Cardiac fibroblast (primary cell): ENCODE measurements at places on chromosomes 5 and 9.

- DNase-seq: peak; percentile 24
These were observed 51.8 kb upstream of the MPDZ start for GRCh38 chr9:13331320-13331719.

- peak; percentile 52 for DNase-seq
These were observed 29.4 kb upstream of the GDNF start for GRCh38 chr5:37869216-37869615.

DNA sequence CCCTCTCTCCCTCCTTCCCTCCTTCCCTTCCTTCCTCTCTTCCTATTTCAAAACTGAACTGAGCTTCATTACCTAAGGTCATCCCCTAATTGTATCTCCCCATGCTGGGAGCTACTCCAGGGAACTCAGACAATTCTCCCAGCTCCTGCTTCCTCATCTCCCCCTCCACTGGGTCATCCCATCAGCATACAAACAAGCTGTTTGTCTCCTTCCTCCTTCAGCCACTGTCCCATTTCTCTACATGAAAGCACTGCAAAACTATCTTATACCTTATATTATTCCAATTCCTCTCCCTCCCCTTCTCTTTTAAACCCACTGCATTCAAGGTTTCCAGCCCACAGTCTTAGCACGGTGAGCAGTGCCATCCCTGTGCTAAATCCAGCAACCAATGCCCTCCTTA, 262.4 kb downstream of the AGTPBP1 start:
- no peak for DNase-seq

DNA sequence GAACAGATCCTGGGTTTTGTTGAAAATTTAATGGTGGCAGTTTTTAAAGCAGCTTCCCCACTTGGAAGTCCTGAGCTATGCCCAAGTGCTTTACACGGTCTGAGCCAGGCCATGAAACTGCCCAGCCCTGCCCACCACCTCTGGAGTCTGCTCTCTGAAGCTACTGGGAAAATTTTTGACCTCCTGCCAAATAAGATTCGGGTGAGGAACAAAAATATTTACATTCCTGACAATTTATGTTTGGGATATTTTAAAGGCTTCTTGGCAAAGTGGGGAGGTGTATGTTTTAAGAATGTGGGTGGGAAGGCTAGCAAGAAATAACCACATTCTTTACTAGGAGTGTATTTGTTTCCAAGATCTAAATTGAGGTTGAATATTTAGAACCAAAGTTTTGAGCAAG, 50.0 kb downstream of the HACD4 start:
- peak; percentile 87 for DNase-seq

DNA sequence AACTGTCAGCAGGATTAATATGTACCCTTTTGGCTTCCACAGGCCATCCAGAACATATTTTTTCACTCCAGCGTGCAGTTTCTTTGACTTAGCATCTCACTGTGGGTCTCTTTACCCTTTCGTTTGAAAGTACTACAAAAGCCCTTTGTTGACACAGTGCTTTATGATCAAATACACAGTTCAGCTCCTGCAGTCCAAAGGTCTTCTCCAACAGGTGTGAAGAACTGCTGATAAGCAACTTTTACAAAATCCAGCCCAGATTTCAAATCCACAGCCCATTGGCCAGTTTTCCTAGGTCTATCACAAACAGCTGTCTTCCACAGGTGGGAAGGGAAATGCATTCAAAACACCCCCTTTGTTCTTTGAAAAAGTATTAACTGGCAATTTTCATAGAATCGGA, 54.8 kb downstream of the MYO10 start:
- DNase-seq: no peak

- DNase-seq: no peak
These were observed 276.3 kb downstream of the SAXO1 start for GRCh38 chr9:18756712-18757125.

DNA sequence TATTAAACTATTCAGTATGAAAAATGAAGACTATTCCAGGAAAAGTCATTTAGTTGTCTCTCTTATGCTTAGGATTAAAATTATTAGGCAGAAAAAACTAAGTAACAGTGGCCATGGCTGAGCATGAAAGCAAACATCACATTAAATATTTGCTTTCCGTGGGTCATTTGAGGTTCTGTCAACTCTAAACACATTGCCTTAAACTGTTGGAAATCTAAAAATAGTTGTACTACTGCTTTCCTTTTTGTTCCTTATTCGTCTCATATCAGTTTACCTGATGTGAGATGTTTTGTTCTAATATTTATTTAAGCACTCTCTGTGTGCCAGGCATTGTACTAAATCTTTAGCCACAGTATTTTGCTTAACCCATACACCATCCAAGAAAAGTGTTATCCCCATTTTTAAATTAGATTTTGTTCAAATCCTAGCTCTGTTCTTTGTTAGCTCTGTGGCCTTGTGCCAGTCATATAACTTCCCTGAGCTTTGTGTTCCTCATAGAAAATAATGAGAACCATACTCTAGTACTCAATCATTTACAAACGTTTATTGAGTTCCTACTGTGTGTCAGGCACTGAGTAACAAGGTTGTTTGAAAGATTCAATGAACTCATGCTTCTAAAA, 18.7 kb upstream of the ZNF608 start:
- no peak for DNase-seq

DNA sequence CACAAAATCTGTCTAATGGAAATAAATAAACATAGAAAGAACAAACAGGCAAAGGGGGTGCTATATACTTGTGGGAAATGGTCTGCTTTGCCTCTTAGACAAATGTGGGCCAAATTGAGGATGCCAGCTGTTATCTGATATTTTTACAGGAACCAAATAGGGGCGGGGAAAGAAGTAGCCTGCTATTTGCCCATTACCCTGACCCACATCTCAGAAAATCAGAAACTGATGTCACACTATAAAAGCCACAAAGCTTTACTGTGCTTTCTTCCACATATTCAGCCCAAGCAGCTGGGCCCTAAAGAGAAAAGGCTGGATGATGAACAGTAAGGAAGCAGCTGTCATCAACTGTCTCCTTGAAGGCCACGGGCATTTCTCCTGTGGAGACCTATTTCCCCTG, 97.3 kb downstream of the ELAVL2 start:
- no peak for DNase-seq

- no peak for DNase-seq
These were observed 142.1 kb upstream of the DAB2 start for GRCh38 chr5:39566891-39567290.

- DNase-seq: no peak
These were observed 319.3 kb upstream of the BRINP1 start for GRCh38 chr9:119688547-119688946.

DNA sequence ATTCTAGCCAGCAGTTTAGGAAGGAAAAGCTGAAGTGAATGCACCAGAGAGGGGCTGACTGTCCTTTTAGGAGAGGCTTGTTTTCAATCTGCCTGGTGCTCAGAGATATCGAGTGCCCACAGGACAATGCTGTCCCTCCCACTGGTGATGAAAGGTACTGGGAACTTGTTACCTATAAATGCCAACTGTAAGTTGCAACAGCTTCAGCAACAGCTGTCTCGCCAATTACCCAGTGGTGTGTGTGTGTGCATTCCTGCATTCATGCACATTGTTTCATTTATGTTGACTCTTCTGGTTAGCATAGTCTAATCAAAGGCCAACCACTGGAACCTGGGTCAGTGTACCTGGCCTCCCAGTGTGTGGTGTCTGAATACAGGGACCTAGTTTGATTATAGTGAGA, 161.1 kb downstream of the CSNK1G3 start:
- DNase-seq: peak; percentile 19

DNA sequence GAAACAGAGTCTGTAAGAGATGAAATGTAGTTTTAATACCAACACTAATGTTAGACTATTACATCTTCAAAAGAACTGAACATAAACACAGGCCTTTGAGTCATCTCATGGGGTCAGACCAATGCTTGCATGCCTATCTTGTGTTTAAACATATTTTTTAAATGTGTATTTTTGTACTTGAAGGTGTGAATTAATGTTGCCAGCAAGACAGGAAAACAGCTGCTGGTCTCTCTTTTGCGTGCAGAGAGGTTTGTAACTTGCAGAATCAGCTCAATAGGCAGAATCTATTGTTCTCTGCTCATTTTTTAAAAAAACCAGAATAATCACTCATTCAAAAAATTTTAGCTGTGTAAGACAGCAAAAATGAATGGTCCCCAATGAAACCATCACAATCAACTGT, 180.2 kb downstream of the ALDH1A1 start:
- DNase-seq: no peak

GRCh38 chr5:52830650-52831049, 42.9 kb downstream of the ITGA1 start:
- DNase-seq: no peak

GRCh38 chr9:14452539-14452938, 138.6 kb upstream of the NFIB start:
- no peak for DNase-seq

- no peak for DNase-seq
These were observed 30.3 kb downstream of the SLC25A48 start for GRCh38 chr5:135864503-135865435.

GRCh38 chr9:131275332-131276093, 797 bp downstream of the FAM78A start:
- DNase-seq: no peak

DNA sequence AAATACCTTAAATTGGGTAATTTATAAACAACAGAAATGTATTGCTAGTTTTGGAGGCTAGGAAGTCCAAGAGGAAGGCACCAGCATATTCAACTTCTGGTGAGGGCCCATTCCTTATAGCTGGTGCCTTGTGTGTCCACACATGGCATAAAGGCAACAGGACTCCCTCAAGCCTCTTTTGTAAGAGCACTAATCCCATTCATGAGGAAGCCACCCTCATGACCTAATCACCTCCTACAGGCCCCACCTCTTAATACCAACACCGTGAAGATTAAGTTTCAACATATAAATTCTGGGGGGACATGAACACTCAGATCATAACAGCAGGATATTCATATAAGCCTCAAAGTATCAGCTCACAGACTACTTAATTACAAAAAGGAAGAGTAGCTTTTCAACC, 4.0 kb upstream of the PLAC8L1 start:
- DNase-seq: no peak

GRCh38 chr9:13957089-13957488, 356.9 kb downstream of the NFIB start:
- no peak for DNase-seq

- no peak for DNase-seq
These were observed 812 bp downstream of the SREK1 start for GRCh38 chr5:66144834-66145390.

DNA sequence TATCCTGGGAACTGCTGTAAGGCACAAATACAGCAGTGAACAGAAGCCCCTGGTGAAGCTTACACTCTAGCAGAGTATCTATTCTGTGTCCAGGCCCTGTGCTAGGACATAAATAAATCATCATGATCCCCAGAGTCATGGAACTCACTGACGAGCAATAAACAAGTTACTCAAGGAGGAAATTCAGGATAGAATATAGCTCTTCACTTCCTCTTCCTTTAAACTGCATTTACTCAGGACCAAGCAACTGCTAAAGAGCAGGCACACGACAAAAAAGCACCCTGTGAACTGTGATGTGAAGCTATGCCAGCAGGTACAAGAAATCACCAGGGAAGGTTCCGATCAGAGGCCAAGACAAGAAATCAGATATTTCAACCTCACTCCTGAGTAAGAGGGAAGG, 47.8 kb upstream of the NR5A1 start:
- no peak for DNase-seq

- no peak for DNase-seq
These were observed 238.6 kb upstream of the ANKRD55 start for GRCh38 chr5:56471707-56472106.

DNA sequence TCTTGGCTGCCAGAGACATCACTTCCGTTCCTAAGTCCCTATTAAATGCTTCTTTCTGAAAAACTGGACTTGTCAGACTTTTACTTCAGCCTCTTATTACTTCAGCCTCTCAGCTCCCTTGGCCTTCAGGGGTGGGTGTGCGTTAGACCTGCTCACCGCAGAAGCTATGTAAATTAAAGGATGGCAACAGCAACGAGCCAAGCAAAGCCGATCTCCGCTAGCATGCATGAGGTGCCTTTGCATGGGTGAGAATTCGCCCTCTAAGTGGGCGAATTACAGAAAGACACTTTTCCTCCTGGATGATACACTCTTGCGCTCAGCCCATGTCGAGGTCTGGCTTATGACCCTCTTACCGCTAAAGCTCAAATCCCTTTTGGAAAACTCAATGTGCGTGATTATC, 10.9 kb upstream of the IL3 start:
- no peak for DNase-seq

GRCh38 chr5:54291498-54291897, 18.9 kb downstream of the ARL15 start:
- no peak for DNase-seq

DNA sequence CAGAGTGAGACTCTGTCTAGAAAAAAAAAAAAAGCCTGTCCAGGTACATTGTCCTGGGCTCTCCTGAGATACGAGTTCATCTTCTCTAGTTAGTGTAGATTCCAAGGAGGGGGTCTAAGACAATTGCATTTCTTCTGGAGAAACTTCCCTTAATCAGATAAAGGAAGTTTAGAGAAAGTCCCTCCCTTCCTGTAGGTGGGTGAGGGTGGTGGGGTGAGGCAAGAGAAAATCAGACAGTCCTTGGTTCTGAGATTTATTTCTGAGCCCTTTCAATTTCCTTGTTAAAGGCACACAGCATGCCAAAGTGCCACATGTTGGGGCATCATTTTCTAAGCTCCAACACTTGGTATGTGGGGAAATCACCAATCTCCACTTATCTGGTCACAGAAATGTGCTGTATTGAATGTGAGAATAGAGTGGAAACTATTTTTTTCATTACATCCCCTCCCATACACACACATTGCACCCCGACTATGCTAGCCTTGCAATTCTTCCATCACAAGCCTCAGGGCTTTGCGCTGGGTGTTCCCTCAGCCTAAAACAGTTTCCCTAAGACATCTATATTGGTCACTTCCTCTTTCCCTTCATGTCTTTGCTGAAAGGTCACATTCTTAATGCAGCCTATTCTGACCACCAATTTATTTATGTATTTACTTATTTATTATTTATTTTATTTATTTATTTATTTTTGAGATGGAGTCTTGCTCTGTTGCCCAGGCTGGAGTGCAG, 5.1 kb upstream of the TUT7 start:
- DNase-seq: no peak

DNA sequence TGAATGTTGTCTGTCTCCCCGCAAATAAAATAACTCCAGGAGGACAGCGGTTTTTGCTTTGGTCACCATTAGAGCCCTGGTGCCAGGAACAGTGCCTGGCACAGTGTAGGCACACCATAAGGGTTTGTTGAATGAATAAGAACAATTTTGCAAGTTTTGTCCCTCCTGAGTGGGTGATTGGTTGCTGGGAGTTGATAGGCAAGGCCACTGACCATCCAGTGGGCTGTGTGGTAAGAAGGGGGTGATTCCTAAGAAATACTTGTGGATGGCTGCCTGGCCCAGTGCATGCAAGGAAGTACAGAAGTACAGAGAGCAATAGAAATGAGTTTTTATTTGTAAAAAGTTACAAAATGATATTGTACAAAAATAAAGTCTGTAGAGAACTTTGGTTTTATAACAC, 27.5 kb downstream of the GDNF start:
- no peak for DNase-seq

- no peak for DNase-seq
These were observed 23.7 kb upstream of the TMED7 start for GRCh38 chr5:115649541-115649940.

GRCh38 chr9:71393005-71393404, 271.6 kb upstream of the TRPM3 start:
- DNase-seq: no peak

GRCh38 chr5:12467799-12468198, 563.6 kb upstream of the CTNND2 start:
- DNase-seq: no peak
